ENCODE measurements at places on chromosomes 4 and X.

DNA sequence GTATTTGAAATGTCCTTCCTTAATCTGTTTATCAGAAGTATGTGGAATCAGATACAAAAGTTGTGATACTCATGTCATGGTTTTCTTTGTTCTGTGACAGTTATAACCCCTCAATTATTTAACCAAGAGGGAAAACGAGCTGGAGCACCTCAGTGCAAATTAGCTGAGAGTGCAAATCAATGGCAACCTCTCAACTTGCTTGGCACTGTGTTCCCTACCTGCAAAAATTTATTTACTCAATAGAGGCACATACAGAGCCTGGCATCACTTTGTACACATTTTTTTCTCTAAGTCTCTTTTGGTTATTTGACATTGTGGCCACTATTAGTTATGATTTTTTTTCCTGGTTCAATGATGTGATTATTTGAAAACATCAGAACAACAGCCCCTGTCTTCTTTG lies 186.2 kb downstream of the STIM2 start:
- no peak for DNase-seq

GRCh38 chrX:71665747-71666146 lies 1.6 kb upstream of the LOC101059915 start:
- no peak for DNase-seq

DNA sequence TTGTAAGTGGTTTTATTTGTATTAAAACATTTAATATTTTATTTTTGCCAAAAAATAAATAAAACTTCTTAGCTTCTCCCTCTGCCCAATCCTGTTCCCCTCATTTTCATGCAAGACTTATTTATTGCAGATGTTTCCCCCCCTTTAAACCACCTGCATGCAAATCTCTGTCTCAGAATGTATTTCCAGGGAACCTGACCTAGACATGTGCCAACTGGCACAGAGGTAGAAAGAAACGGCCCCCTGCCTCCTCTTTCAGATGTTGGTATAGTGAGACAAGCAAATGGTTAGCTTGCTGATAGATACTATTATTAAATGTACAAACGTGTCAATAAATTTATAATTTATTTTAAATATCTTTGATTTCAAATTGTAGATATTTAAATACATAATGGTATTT lies 47.1 kb downstream of the KLF3 start:
- no peak for DNase-seq

GRCh38 chr4:153528705-153529485 lies 62.7 kb downstream of the TMEM131L start:
- DNase-seq = no peak

DNA sequence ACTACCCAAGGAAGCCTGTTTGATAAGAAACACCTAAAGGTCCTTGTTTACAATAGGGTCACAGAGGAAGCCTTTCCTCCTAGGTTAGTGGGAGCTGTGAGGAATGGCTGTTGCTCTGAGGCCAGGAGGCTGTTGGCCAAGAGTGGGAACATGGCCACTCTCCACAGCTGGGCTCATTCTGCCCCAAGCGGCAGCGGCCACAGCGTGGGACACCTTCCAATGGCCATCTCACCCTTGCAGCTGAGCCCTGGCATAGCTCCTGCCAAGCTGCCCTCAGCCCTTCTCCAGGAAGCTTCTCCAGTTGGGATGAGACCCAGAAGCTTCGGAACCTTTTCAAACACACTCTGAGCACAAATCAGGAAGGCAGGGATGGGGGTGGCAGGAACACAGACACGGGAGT lies 111.8 kb upstream of the MAP3K15 start:
- no peak for DNase-seq

DNA sequence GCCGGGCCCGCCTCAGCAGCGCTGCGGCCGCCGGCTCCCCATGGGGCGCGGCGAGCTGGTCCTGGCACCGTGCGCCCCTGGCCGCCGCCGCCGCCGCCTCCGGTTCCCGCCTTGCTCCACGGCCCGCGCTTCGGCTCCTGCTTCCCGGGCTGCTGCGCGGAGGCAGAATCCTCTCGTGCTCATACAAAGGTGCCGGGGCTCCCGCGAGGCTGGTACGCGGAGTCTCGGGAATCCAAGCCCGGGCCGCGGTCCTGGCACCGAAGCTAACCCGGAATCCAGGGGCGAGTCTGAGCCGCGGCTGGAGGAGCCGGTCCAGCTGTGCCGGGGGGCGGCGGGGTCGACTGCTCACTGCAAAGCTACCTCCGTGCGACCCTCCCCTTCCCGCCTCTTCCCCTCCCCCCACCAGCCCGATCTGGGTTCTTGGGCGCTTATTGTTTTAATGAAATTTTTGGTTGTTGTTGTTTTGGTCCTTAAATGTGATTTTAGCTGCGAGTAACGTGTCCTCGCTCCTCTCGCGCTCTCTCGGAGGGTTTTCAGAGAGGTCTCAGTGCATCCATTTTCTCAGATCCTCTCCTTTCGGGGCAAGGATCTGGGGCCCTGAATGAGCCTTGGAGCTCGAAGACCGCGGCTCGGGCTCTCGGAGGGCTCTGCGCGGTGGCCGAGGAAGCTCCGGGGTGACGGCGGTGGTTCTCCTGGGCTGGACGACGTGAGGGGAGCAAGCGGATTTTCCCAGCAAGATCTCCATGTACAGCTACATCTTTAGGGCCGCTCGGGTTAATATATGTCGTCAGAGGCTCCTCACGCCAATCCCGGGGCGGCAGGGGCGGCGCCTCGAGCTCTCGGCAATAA lies at the start of gene HAND2:
Gene HAND2 (minus strand): TSS at position 753 of the 849 bp plus-strand sequence. CDS start 940 bp downstream, outside the sequence.
- no peak for DNase-seq

DNA sequence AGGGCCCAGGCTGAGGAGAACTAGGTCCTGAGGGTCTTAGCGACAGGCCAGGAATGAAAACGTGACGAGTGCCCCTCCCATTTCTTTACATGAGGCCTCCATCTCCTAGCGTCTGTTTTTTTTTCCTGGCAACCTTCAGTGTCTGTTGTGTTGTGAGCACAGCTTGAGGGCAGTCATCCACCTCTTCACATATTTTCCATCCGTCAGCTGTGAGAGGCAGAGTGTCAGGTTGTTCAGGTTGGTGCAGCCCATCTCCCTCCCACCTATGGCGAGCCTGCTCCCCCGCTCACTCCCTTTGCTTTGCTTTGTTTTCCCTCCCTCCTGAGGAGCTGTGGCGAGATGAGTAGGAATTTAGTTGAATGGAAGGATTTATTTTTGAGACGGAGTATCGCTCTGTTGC lies 51.7 kb upstream of the CHRNA9 start:
- DNase-seq = no peak

GRCh38 chr4:94036964-94037363 lies 170.7 kb upstream of the SMARCAD1 start:
- no peak for DNase-seq

GRCh38 chr4:74067586-74067985 lies 29.1 kb upstream of the CXCL3 start:
- no peak for DNase-seq

DNA sequence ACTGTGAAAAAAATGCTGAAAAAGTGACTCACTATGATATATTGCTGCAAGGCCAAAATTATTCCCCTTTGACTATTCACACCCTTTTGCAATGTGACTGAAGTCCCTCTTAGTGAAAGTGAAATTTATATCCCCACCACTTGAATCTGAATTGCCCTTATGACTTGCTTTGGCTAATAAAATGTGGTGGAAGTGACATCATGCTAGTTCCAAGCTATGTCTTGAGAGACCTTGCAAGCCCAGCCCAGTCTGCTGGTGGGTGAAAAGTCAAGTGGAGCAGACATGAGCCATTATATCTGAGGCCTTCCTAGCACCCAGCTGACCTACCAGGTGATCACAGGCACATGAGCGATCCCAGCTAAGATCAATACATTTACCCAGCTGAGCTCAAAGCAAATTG lies 94.7 kb downstream of the LINC00632 start:
- no peak for DNase-seq

DNA sequence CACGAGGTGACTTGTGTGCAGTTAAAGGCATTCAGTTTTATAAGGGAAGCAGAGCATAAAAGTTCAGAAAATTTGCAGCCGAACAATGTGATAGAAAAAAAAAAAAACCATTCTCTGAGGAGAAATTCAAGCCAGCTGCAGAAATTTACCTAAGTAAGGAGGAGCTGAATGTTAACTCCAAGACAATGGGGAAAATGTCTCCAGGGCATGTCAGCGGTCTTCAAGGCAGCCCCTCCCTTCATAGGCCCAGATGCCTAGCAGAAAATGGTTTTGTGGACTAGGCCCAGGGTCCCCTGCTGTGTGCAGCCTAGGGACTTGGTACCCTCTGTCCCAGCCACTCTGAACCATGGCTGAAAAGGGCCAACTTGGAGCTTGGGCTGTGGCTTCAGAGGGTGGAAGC lies 1764.0 kb downstream of the C4orf33 start:
- DNase-seq = no peak

DNA sequence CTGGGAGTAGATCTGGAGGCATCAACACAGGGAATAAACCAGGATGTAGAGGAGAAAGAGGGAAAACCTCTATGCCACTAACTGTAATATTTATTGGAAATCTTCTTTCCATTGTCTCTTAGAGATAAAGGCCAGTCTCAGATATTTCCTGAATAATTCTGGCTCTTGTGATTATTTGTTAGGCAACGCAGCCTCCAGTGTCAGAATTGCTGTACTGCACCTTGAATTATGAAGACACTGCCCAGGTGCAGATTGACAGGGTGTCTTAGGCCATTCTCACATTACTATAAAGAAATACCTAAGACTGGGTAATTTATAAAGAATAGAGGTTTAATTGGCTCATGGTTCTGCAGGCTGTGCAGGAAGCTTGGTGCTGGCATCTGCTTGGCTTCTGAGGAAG lies 100.7 kb upstream of the ZDHHC15 start:
- no peak for DNase-seq

- no peak for DNase-seq
These were observed 800.2 kb upstream of the TENM3 start for GRCh38 chr4:181443021-181443420.

DNA sequence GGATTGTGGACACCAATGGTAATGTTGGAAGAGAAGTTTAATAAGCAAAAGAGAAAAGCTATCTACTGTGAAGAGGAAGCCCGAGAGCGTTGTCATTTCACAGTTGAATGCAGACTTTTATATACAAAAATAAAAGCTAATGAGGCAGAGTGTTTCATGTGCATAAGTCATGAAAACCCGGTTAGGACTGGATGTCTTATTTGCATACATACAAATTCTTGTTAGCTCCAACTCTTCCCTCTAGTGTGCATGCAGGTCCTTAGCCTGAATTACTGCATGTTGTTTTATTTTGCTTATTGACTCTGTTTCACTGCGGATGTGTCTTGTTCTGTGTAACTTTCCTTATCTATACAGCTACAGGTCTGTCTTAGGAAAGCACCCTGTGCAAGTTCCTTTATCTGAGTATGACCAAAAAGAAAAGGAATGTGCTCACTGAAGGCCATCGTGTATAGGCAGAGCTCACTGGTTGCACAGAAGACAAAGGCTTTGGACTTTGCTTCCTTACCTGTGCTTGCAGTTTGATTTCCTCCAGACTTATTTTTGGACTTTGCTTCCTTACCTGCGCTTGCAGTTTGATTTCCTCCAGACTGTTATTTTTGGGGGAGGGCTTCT lies 25.1 kb upstream of the UGT2B11 start:
- DNase-seq = no peak

DNA sequence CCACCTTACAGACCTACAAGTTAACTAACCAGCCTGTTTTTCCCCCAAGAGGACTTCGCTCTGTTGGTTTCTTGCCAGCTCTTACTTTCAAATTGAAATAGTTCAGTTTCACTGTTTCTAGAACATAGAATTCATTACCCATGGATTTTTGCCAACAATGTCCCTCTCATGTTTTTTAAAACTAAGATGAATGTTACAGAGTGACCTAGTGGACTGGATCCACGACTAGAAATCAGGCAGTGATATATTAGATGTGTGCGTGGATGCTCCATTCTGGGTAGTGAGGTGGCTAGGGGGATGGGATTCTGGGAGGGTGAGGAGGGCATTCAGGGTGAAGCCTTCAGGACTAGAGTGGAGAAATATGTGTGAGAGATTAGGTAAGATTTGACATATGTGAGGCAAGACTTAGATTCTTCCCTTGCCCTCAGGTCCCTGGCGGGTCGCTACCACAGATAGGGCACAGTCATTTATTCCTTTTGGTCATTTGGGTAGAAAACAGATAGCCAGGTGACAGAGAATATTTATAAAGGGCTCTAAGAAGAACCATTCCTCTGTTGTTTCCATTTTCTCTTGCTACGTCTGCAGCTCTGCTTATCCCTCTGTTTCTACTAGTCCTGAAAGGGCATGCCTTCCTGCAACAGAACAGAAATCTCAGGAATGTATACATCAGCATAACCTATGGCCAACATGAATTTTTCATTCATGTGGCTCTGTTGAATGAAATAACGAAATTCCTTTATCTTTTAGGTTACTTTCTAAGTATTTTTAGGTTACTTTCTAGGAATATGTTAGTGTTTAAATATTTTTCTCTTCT lies 15.4 kb upstream of the JADE1 start:
- DNase-seq = no peak

GRCh38 chr4:156732634-156733033 lies 239.0 kb downstream of the PDGFC start:
- DNase-seq = no peak

- no peak for DNase-seq
These were observed 34.4 kb downstream of the SLAIN2 start for GRCh38 chr4:48375651-48376304.

DNA sequence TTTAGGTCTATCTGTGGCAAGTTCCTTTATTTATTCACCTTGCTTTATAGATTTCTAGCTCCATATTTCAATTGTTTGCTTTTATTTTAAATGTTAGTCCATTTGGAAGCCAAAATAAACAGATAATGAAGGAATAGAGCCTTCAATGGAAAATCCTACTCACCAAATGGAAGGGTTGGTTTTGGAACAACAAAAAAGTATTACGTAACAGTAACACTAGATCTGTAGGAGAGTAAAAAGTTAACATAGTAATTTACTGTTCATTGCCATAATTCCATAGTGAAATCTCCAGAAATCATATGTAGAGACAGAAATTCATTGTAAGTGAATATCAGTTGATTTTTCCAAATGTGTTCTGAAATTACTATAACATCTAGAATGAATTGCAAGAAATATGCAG lies 34.6 kb downstream of the NWD2 start:
- no peak for DNase-seq

GRCh38 chr4:650461-650860 lies 23.6 kb downstream of the ATP5ME start:
- no peak for DNase-seq

- no peak for DNase-seq
These were observed 305.4 kb downstream of the PCDH18 start for GRCh38 chr4:137226900-137227299.
